Keratinocyte (primary cell): ENCODE measurements at places on chromosomes 12 and 14. TPM values are rescaled to one million over a fixed set of nuclear protein-coding genes. Genes with fewer than 3 reads are reported as not detected.

KLRK1 gene
- polyA plus RNA-seq: not detected in 3 replicates

ASCL1 gene
- 0.03 TPM in 1 of 3 replicates, not detected in the others for polyA plus RNA-seq

SERPINA3 gene
- 0.33 to 1.5 TPM (median 0.50 TPM) in 3 replicates for polyA plus RNA-seq

KRT4 gene
- 1.9 to 3.4 TPM (median 2.0 TPM) in 3 replicates for polyA plus RNA-seq

RPGRIP1 gene
- 0.07 TPM in 1 of 3 replicates, not detected in the others for polyA plus RNA-seq

TAS2R30 gene
- polyA plus RNA-seq: 0.03 to 0.18 TPM in 2 of 3 replicates, not detected in the other

PLEKHG7 gene
- polyA plus RNA-seq: not detected in 3 replicates

SENP1 gene
- polyA plus RNA-seq: 8.6 to 15.4 TPM (median 11.9 TPM) in 3 replicates

LRRC43 gene
- 0.33 to 0.60 TPM (median 0.45 TPM) in 3 replicates for polyA plus RNA-seq

CACNA2D4 gene
- polyA plus RNA-seq: 0.03 to 0.09 TPM (median 0.05 TPM) in 3 replicates

NUMB gene
- polyA plus RNA-seq: 108 to 122 TPM (median 110 TPM) in 3 replicates

DAZAP2 gene
- 199 to 239 TPM (median 232 TPM) in 3 replicates for polyA plus RNA-seq

ANKS1B gene
- polyA plus RNA-seq: 0.04 TPM in 1 of 3 replicates, not detected in the others

PZP gene
- not detected in 3 replicates for polyA plus RNA-seq

SMCO3 gene
- polyA plus RNA-seq: not detected in 3 replicates

FOXG1 gene
- not detected in 3 replicates for polyA plus RNA-seq

SDSL gene
- polyA plus RNA-seq: 1.4 to 4.7 TPM (median 1.9 TPM) in 3 replicates

LMNTD1 gene
- 0.14 to 0.42 TPM in 2 of 3 replicates, not detected in the other for polyA plus RNA-seq

MYBPC1 gene
- polyA plus RNA-seq: not detected in 3 replicates

CCER1 gene
- not detected in 3 replicates for polyA plus RNA-seq

CAPZA3 gene
- polyA plus RNA-seq: 0.05 TPM in 2 of 3 replicates, not detected in the other

ADAM21 gene
- polyA plus RNA-seq: 0.69 to 1.2 TPM (median 0.77 TPM) in 3 replicates

IL26 gene
- polyA plus RNA-seq: not detected in 3 replicates
